ENCODE measurements at places on chromosomes 4 and X. TPM values are rescaled to one million over a fixed set of nuclear protein-coding genes. Genes with fewer than 3 reads are reported as not detected.

- no peak for DNase-seq
Measured at GRCh38 chr4:139154538-139154937, 22.5 kb downstream of the ELF2 start.

Gene SPANXN4
- not detected for total RNA-seq

DNA sequence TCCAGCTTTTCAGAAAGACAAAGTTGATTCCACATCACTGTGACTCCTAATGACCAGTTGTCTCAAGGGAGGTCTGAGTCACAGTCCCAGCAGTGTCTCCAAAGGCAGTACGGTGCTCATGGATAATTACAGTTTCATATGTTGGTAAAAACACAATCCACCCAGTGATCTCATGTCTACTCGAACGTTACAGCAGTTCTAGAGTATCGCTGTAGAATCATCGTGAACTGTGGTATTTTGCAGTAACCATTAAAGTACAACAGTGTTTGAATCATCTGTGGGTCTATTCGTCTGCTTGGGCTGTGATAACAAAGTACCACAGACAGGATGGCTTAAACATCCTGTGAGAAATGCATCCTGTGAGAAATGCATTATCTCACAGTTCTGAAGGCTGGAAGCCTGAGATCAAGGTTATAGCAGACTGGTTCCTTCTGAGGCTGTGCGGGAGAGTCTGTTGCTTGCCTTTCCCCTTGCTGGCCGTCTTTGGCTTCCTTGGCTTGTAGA is 121.1 kb upstream of the SORBS2 start:
- peak; percentile 20 for DNase-seq

DNA sequence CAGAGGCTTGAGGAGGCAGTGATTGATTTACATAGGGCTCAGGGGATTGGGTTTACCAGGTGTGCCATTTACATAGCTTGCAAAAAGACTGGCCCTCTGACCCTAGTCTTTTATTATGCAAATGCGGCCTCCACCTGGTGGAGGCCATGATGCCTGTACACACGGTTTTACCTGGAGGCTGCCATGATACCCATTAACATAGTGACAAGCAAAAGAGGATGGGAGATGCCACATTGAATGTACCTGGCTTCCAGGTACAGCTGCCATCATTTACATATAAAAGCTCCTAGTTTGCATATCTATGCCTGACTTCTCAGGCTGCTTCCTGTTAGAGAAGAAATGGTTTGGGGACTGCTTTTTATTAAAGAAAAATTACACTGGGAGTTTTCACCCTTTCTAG is 72.0 kb downstream of the NEXMIF start:
- DNase-seq, result no peak

Gene SPIN2A
- total RNA-seq, result 2.0 TPM
